ENCODE measurements at places on chromosomes 1 and 21.

DNA sequence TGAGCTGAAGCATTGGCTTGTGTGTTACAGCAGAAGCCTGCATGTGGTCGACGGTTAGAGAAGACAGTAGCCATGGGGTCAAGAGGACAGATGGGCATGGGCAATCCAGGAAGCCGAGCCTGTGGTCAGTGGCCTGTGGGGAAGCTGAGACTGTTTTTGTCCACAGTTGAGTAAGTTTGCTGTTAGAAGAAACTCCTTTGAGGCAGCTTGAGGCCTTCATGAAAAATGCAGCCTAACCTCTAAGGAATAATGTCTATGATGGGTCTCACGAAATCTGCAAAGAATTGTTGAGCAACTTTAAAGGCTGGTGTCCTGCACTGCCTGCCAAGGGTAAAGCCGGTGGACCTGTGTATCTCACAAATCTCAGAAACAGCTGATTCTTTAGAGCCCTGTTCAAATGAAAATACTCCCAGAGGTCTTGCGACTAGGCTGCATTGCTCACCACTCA, 322.4 kb downstream of the SETD4 start:
- DNase-seq = no peak

DNA sequence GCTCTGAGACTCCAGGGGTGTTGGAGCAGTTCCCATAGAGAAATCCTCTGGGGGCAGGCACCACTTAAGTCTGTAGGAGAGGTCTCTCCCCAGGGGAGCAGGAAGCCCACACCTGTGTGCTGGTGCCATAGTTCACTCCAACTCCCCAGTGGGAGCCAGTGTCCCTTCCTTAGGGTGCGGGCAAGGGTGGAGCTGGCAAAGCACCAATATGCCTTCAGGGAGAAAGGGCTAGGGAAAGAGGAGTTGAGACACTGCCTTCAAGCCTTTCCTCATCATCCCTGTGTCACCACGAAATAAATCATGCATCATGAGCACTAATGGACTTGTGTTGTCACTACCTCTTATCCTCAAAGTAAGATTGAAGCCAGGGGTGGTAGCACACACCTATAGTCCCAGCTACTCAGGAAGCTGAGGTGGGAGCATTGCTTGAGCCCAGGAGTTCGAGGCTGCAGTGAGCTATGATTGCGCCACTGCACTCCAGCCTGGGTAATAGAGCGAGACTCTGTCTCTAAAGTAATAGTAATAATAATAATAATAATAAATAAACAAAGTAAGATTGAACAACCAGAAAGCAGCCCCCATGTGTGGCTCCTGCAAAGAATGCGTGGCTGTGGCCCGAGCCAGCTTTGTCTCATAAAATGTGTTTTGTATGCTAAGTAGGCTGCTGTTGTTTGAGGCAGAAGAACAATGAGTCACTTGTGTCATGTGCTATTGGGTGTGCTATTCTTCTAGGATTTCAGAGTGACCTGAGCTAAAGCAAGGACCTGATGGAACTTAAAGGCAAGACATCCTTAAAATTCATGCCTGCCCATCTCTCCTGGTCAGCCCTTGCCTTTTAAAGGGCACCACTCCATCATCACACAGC, 6.7 kb upstream of the TIE1 start:
- DNase-seq = no peak

DNA sequence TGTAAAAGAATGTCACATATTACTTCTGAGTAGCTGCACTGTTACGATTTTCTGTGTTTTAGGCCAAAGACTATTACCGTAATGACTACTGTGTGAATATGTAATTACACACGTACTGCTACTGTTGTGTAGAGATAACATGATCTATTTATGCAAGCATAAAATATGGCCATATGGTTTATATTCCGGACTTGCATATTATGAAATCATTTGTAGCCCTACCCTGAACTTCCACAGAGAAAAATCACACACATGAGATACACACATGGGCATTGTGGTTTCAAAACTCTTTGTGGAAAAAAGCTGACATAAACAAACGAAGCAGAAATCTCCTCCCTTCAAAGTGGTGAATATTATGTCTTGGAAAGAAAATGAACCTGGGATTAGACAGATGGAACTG, 373.0 kb upstream of the ADAMTS5 start:
- DNase-seq = no peak

DNA sequence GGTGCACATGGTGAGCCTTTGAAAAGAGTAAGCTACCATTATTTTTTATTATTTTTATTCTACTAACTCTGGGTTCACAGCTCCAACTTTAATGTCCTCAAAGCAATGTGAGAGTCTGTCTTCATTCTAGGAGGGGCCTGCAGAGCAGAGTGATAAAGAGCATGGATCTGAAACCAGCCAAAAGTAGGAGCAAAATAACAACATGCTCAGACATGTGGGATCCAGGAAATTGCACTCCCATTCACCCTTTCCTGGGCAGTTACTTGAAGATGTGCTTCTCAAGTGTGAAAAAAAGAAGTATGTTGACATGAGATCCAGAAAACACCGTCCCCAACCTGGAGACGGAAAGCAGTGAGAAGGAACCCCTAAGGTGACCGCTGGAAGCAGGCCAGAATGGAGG, 8.7 kb upstream of the LIN28A start:
- no peak for DNase-seq

- DNase-seq = no peak
Observed at GRCh38 chr21:43866260-43866629, 1.2 kb downstream of the AGPAT3 start.

DNA sequence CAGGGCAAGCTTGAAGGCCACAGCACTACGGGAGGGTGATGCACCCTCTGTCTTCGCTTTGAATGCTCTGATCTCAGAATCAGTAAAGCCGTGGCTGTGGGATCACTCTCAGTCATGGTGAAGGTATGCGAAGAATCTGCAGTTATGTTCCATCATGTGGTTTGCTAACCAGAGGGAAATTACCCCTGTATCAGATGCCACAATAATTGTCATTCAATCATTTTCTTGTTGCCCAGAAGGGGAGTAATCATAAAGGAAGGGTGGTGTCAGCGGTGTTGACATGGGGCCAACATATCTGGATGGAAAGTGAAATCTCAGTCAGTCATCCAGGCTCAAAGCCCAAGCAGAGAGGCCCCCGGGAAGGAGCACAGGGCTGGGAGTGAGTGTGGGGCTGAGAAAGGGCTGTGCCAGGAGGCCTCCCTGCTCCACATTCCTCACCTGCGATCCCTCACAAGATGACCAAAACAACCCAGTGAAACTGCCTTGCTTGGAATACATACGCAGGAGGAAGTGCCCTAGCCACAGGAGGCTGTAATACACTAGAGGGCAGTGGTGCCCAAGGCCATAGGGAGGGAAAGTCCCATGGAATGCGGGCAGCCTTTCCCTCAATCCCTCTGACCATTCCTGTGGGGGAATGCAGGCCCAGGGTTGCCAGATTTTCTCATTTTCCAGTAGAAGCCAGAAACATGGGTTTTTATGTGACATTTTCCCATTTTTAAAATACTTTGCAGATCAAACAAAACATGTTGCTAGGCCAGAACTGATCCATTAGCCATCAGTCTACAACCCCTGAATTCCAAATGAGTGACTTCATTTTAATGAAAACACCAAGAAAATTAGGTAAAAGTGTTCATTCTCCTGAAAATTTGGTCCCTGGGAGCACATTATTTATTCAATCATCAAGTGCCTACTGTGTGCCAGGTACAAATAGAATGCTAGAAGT, 95.7 kb upstream of the VANGL1 start:
- no peak for DNase-seq

DNA sequence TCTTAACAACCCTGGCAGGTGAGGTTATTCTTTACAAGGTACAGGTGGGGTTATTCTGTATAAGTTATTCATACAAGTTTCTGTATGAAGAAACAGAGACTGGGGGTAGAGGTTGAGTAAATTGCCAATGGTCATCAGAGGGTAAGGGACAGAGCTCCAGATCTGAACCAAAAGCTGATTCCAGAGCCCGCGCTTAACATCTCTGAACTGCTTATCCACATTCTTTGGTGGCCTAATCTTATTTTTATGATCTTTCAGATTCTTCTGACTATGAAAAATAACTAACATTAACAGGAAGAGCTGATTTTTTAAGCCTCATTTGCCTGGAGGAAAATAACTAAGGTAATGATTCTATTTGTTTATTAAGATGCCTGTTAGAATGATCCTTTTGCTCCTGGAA, 63.9 kb upstream of the BARHL2 start:
- DNase-seq = no peak

DNA sequence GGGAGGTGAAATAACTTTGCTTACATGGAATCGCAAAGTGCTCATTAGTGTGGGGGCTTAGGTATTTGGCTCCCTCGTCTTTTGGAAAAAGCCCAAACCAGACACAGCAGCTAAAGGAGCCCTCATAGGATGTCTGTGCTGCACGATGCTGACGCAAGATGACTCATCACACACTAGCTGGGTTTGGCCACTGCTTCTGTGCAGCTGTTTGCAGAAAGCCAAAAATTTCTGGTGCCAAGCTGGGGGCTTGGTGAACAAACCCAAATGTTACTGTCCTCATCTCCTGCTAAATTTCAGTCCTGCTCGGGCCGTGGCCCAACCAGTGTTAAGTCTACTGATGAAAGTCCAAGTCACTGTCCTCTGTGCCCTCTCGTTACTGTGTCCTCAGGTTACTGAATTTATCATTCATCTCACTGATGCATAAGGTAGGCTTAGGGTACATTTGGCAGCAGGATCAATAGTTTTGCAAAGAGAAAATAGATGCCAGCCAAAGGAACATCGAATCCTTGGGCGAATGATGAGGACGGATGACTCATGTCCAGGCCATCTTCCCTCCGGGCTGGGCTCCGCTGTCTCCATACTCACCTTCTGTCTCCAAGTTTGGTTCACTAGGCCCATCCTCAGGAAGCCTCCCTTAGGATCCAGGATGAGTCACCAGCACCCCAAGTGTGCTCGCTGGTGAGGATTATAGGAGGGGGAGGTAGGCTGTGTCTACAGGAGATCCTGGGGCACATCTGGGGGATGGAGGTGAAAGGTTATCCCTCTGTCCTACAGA, 177.7 kb downstream of the ADSS2 start:
- DNase-seq = no peak

DNA sequence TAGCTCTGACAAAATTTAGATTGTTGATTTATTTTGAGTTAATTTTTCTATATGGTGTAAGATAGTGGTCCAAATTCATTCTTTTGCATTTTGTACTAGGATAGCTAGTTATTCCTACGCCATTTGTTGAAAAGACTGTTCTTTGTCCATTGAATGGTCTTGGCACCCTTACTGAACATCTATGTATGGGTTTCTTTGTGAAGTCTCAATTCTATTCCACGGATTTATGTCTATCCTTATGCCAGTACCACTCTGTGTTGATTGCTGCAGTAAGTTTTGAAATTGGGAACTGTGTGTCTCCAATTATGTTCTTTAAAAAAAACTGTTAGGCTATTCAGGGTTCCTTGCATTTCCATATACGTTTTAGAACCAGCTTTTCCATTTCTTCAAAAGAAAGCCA, 145.7 kb downstream of the ZNF644 start:
- DNase-seq = no peak

GRCh38 chr1:89041119-89041641, 18.5 kb upstream of the GBP3 start:
- no peak for DNase-seq

DNA sequence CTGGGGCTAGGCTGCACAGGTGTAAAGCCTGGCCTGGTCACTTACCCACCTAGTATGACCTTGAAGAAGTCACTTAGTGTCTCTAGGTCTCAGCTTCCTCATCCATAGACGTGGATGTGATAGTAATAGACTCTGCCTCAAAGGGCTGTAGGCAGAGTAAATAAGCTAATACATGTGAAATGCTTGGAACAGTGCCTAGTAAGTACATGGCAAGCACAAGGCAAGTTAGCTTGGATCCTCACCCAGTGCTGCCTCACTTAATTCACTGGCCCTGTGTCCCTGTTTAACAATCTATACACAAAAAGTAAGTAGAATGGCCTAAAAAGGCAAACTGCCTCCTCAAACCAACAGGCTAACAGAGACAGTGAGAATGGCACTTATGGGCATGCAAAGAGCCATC, 167.8 kb downstream of the PIGK start:
- DNase-seq = no peak

GRCh38 chr1:25648681-25649440, 32.3 kb downstream of the MAN1C1 start:
- DNase-seq = no peak
